ENCODE measurements at places on chromosomes 2 and 18.

GRCh38 chr2:97645112-97645694 lies 659 bp upstream of the COX5B start:
- DNase-seq = peak; percentile 33

GRCh38 chr2:177808984-177809809 lies 263.4 kb downstream of the PDE11A start:
- no peak for DNase-seq

DNA sequence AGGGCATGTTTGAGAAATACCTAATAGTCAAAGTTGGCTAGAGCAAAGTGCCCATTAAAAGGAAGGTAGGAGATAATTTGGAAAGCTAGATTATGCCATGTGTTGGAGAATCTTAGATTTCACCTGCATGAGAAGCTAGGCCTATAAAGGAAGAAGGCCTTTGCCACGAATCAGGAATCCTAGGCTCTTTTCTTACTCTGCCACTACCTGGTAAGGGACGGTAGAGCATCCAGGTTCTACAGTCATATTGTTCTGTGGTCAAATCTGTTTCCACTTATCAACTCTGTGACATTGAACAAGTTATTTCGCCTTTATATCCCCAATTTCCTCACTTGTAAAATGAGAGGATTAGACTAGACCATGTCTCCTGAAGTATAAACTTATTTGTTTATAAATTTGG lies 3.6 kb upstream of the KCNJ3 start:
- DNase-seq = no peak

DNA sequence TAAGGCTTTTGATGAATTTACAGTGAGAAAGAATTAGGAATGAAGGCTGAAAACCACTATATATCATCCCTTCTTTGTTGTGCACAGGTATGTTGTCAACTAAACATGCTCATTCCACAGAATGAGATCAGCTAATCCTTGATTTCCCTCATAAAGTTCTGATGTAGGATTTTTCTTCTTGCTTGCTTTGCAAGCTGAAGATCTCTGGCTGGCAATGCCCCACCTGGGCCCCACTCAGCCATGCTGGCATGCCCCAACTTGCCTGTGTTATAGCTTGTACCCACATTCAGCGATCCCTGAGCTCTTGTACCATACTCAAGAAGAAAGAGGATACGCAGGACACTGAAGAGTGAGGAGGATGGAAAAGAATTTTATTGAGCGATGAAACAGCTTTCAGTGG lies 18.0 kb upstream of the SERPINB11 start:
- DNase-seq = no peak

- no peak for DNase-seq
Observed at GRCh38 chr2:12350821-12351220, 365.9 kb upstream of the TRIB2 start.

DNA sequence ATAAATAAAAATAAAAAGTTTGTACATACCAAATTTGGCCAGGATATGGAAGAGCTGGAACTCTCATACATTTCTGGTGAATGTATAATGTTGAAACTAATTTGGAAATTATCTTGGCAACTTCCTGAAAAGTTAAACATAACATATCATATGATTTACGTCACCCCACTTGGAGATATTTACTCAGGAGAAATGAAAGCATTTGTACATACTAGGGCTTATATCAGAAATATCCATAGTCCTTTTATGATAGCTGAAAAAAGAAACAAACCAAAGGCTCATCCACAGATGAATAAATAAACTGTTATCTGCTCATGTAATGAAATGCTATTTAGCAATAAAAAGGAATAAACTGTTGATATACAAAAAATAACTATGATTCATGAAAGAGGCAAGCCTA lies 318.2 kb upstream of the NRXN1 start:
- no peak for DNase-seq

DNA sequence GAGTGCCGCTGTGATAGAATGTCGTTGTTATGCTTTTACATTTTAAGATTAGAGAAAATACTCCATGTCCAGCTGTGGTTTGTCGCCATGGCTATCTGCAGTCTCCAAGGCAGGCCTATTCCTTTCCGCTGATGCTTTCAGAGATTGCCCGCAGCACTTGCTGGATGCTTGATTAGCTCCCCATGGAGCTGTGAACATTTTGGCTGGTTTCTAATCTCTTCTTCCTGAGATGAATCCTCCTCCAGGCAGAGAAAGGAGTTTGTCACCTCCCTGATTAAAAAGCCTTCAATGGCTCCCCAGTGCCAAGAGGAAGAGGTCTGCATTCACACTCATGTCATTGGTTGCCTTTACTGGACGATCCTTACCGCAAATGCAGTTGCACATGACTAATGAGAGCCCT lies 32.6 kb upstream of the LPIN1 start:
- no peak for DNase-seq

GRCh38 chr2:237876061-237876526 lies 16.7 kb downstream of the RAMP1 start:
- DNase-seq = no peak

DNA sequence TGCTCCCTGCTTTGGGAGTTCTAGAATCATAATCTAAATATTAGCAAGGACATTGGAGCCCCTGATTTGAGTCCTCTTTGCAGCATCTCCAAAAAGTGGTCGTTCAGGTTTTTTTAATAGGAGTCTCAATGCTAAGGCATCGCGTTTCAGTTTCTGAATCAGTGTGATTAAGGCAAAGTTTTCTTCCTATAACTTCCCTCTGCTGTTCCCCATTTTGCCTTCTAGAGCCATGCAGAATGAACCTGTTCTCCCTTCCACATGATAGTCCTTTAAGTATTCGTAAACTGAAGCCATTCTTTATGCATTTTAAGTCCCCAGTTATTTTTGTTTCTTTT lies 159.5 kb downstream of the PTGR3 start:
- no peak for DNase-seq

DNA sequence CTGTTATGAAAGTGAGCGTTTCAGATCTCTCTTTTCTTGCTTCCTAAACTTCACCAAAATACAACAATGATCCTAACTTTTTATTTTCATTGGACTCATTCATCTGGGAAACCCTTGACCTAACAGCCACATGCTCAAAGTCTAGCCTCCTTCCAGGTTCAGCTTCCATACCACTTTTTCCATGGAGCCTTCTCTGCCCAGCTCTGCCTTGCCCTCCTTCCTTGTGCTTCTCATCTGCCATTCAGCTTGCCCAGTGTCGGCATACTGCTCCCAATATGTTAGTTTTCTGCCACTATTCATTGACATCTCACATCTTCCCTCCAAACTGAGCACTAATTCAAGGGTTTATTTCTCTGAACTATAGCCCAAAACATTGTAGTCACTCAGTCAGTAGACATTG lies 214.7 kb downstream of the RAD51AP2 start:
- no peak for DNase-seq

GRCh38 chr2:12389344-12390045 lies 327.2 kb upstream of the TRIB2 start:
- no peak for DNase-seq

- DNase-seq = no peak
Observed at GRCh38 chr2:96580771-96581170, 44.2 kb downstream of the ARID5A start.

DNA sequence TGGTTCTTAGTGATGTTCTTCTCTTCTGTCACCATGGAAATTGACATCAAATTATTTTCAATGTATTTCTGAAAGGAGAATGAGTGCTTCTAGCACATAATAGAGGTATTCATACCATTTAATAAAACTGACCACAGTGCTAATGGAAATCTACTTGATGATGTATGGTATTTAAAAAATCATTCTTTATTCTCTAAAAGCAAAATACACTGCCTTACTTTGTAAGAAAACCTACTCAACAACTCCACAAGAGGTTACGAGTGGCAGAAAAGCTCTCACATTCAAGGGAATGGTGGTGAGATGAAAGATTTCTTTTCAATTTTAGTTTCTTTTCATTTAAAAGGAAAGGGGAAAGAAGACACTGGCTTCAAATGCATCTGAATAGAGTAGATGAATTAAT lies 382.3 kb upstream of the CHST9 start:
- DNase-seq = no peak

DNA sequence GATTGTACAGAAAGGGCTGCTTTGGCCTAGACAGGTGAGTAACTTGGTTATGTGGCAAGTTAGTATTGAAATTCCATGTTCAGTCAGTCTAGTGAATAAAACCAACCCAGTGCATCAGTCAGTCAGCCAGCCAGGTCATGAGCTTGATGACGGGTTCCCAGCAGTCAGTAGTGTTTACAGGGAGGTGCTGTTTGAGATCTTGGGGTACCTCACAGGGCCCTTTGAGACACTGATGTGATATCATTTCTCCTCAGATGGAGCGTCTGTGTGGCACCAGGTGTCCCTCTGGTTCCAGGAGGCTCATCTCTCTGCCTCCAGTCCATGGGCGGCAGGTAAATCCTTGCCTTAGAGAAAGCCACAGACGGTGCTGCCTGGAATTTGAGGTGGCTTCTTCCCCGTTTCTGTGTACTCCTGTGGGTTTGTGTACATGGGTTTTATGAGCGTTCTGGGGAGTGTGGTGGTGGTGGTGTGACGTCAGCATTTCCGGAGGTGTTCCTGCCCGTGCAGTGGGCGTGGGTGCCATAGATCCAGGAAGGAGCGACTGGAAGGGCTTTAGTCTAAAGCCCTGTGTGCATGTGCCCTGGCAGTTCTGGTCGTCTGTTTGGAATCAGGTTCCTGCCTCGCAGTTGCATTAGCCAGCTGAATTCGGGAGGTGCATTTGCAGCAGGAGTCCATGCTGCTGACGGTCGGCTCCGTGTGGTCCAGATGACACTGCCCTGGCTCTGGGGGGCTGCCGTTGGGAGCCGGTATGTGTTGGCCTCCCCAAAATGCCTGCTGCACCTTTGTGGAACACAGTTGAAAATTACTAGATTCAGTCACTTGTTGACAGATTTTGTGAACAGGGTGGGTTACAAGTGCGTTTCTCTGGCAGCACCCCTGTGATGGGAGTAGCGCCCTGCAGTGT lies 2.1 kb downstream of the CTDP1 start:
- DNase-seq = no peak

DNA sequence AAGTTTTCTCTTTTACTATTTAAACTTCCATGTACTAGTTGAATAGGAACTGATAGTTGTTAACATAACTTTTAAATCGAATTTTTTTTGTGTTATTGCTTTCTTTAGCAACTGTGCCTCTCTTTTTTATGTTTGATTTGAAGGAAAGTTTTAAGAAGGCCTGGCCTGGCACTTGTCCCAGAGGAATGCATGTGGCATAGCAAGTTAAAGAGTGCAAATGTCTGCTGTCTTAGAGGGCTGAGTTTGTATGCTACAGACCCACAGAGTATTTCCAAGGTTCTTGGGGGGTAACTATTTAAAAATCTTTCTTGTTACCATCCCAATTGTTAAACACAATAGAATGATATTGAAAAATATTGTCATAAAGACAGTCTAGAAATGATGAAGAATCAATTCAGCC lies 47.0 kb downstream of the MTCL1 start:
- no peak for DNase-seq

DNA sequence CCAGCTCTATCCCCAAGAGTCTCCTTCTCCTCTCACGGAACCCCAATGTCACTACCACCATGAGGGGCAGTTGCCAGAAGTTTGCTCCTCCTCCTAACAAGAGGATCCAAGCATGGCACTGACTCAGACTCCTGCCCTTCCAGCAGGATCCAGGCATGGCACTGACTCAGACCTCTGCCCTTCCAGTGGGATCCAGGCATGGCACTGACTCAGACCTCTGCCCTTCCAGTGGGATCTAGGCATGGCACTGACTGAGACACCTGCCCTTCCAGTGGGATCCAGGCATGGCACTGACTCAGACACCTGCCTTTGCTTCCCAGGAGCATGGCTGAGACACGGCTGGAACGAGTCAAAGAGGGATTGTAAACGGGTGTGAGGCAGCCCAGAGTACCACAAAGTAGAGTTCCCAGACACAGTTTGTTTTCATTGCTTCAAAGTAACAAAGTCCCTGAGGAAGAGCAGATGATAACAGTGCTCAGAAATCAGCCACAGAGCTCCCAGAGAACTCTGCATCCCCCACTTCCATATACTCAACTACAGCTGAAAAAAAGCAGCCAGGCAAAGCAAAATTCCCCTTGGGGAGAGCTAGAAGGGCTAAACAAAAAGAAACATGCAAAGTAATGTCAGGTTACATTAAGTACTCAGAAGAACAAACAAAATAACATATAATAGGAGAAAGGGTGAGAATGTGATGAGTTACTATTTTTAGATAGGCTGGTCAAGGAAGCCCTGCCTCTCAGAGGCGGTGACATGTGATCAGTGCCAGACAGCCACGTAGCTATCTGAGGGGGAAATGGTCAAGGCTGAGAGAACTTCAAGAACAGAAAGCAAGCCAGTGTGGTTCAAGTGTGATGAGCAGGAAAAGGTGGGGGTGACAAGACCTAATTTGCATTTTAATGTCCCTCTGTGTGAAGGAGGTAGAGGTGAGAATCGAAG lies 3.0 kb downstream of the BUB1 start:
- DNase-seq = no peak

DNA sequence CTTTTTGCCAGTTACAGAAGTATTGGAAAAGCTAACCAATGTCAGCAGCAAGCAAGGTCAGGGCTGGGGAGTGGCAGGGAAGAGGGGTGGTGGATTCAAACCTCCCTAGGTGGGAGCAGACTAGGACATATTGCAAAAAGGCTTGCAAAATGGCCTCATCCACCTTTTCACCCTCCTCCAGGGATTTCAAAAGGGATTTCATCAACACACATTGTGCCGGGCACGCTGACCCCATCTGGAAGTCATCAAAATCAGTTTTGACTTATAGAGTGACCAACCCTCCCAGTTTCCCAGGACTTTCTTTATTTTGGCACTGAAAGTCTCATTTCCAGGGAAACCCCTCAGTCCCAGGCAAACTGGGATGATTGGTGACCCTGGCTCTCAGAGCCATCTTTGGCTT lies 94.7 kb downstream of the BIN1 start:
- DNase-seq = no peak

- DNase-seq = no peak
Observed at GRCh38 chr2:198452327-198452726, 647.9 kb downstream of the PLCL1 start.

DNA sequence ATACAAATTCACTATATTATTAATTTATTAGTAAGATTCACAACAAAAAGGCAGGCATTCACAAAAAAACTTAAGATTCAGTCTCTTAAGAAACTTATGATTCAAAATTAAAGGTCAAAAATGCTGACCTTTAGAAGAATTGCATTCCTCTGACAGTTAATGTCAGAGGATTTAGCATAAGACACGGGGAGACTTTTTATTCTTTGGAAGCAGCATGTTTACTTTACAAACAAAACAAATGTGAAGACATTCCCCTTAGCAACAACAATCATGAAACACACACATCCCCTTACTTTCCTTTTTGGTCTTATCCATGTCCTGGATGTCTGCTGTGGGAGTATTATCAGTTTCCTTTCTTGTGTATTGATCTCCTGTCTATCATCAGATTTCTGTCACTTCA lies 117.1 kb downstream of the RAD51AP2 start:
- no peak for DNase-seq

DNA sequence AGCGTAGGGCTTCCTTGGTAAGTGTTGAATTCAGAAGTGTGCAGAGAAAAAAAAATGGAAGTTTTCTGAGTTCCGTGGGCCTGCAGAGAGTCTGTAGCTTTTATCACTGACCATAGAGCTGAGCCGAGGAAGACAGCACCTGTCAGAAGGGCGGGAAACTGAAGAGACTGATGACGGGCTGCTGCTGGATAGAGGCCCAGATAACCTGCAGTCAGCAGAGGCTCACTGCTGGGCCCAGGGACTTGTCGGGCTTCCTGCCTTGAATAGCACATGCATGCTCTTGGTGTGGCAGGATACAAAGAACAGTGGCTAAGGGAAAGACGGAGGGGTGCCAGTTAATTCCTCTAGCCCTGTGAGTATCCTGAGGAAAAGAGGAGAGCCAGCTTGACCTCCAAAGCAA lies 166.4 kb downstream of the MGAT5 start:
- no peak for DNase-seq

GRCh38 chr2:117700471-117700870 lies 114.0 kb upstream of the DDX18 start:
- no peak for DNase-seq

GRCh38 chr18:49359732-49360444 lies 100.6 kb downstream of the DYM start:
- no peak for DNase-seq

Data from endothelial cell (in vitro differentiated cells).